ENCODE measurements at places on chromosomes 12 and 14. TPM values are rescaled to one million over a fixed set of nuclear protein-coding genes. Genes with fewer than 3 reads are reported as not detected.

GRCh38 chr14:101227611-101228594 is 324.4 kb upstream of the RTL1 start:
- no peaks in the 10 kb centered on the region for H3K27me3 ChIP-seq
- H3K27ac ChIP-seq: no peak overlapping the region
- no peaks in the 10 kb centered on the region for H3K36me3 ChIP-seq
- DNase-seq: no peak
- H3K4me1 ChIP-seq: no peaks in the 10 kb centered on the region
- no peak overlapping the region for H3K4me3 ChIP-seq

DNA sequence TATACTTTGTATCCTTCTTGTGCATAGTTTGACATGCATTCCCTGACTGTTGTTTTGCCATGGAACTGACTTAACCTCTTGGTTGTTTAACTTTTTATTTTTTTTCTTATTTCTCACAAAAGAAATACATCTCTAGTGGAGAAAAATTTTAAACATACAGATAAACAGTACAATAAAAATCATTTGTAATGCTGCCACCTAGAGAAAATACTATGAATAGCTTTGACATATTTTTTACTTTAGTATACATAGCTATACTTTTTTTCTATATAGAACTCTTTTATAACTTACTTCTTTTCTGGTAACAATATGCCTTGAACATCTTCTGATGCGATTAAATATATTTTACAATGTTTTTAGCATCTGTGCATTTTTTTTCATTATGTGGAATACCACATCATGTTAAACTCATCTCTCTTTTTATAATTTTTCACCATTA is 184.5 kb downstream of the AKAP6 start:
- DNase-seq: no peak
- H3K27ac ChIP-seq: no peak overlapping the region
- no peaks in the 10 kb centered on the region for H3K27me3 ChIP-seq
- peaks cover 12% of the 10 kb centered on the region for H3K4me1 ChIP-seq
- H3K4me3 ChIP-seq: no peak overlapping the region

GRCh38 chr12:94169495-94169894 is 21.1 kb downstream of the PLXNC1 start:
- H3K4me3 ChIP-seq: no peak overlapping the region
- H3K27ac ChIP-seq: no peak overlapping the region
- H3K36me3 ChIP-seq: no peaks in the 10 kb centered on the region
- no peaks in the 10 kb centered on the region for H3K27me3 ChIP-seq
- no peak for DNase-seq
- no peaks in the 10 kb centered on the region for H3K4me1 ChIP-seq

- no peaks in the 10 kb centered on the region for H3K36me3 ChIP-seq
- DNase-seq: peak; percentile 12
- no peak overlapping the region for H3K27ac ChIP-seq
- H3K4me3 ChIP-seq: peak overlapping the region; percentile 73
These were observed 671 bp downstream of the SPTB start for GRCh38 chr14:64878837-64879634.

GRCh38 chr14:19873178-19873577 is 1.8 kb upstream of the OR4K2 start:
- no peak for DNase-seq
- H3K27me3 ChIP-seq: no peaks in the 10 kb centered on the region
- no peaks in the 10 kb centered on the region for H3K36me3 ChIP-seq
- H3K4me1 ChIP-seq: no peaks in the 10 kb centered on the region

GRCh38 chr12:71216725-71217579 is 59.2 kb upstream of the TSPAN8 start:
- peaks cover 49% of the 10 kb centered on the region for H3K4me1 ChIP-seq
- DNase-seq: peak; percentile 68
- no peak overlapping the region for H3K4me3 ChIP-seq

- no peak overlapping the region for H3K27ac ChIP-seq
- H3K4me1 ChIP-seq: peaks cover 6% of the 10 kb centered on the region
- no peaks in the 10 kb centered on the region for H3K27me3 ChIP-seq
- DNase-seq: no peak
These were observed 122.3 kb upstream of the CNOT2 start for GRCh38 chr12:70120970-70121369.

GRCh38 chr12:42660968-42661937 is 71.7 kb upstream of the PRICKLE1 start:
- no peak overlapping the region for H3K27ac ChIP-seq
- no peaks in the 10 kb centered on the region for H3K27me3 ChIP-seq
- H3K36me3 ChIP-seq: no peaks in the 10 kb centered on the region
- no peaks in the 10 kb centered on the region for H3K4me1 ChIP-seq
- no peak for DNase-seq

GRCh38 chr12:13222076-13222475 is 25.6 kb downstream of the EMP1 start:
- H3K4me1 ChIP-seq: peaks cover 8% of the 10 kb centered on the region
- no peaks in the 10 kb centered on the region for H3K27me3 ChIP-seq
- peak; percentile 83 for DNase-seq
- H3K36me3 ChIP-seq: no peaks in the 10 kb centered on the region
- H3K27ac ChIP-seq: no peak overlapping the region
- H3K4me3 ChIP-seq: no peak overlapping the region

GRCh38 chr12:18576104-18576626 is 161.6 kb downstream of the PLCZ1 start:
- H3K4me1 ChIP-seq: no peaks in the 10 kb centered on the region
- no peak overlapping the region for H3K27ac ChIP-seq
- no peaks in the 10 kb centered on the region for H3K27me3 ChIP-seq
- H3K36me3 ChIP-seq: no peaks in the 10 kb centered on the region
- DNase-seq: no peak

- no peak overlapping the region for H3K4me3 ChIP-seq
- no peak for DNase-seq
- no peaks in the 10 kb centered on the region for H3K36me3 ChIP-seq
- H3K27ac ChIP-seq: no peak overlapping the region
- H3K4me1 ChIP-seq: no peaks in the 10 kb centered on the region
These were observed 16.6 kb upstream of the FBXO34 start for GRCh38 chr14:55254581-55254980.

GRCh38 chr14:51242545-51243490 is 2.8 kb downstream of the TMX1 start:
- H3K4me1 ChIP-seq: peaks cover 9% of the 10 kb centered on the region
- H3K4me3 ChIP-seq: no peak overlapping the region
- DNase-seq: no peak
- H3K36me3 ChIP-seq: peaks cover 9% of the 10 kb centered on the region
- H3K27me3 ChIP-seq: no peaks in the 10 kb centered on the region

- no peak for DNase-seq
- H3K4me3 ChIP-seq: no peak overlapping the region
- H3K27me3 ChIP-seq: no peaks in the 10 kb centered on the region
- H3K27ac ChIP-seq: peak overlapping the region; percentile 76
These were observed 7.3 kb upstream of the TNFAIP2 start for GRCh38 chr14:103115845-103116572.

DNA sequence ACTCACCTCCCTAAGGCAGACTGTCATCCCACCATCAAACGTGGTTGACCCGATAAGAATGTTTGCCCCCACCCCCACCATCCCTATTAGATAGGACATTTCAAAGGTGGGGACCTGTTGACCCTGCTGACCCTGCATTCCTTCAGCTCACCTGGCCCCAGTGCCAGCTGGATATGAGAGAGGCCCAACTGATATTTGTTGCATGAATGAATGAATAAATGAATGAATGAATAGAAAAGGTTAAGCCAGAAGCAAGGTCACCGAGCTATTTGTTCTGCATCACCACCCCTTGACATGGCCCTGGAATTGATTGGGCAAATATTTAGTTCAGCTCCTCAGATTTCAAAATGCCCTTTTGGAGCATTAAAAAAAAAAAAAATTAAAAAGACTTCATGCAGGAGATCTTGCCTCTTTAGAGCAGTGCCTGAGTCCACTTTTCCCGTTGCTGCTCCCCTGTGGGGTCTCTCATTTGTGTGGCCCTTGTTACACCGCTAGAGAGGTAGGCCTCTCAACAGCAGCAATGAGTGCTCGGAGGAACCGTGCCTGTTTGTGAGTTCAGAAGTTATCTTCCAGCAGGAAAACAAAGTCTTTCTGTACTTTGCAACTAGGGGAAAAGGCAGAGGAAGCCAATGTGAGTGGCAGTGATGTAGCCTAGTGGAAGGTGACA is 8.5 kb upstream of the SERPINA5 start:
- H3K4me1 ChIP-seq: peaks cover 2% of the 10 kb centered on the region
- no peak overlapping the region for H3K4me3 ChIP-seq
- no peak for DNase-seq
- H3K27ac ChIP-seq: no peak overlapping the region
- no peaks in the 10 kb centered on the region for H3K27me3 ChIP-seq

GRCh38 chr12:94255006-94255405 is 106.6 kb downstream of the PLXNC1 start:
- no peaks in the 10 kb centered on the region for H3K36me3 ChIP-seq
- no peaks in the 10 kb centered on the region for H3K4me1 ChIP-seq
- DNase-seq: no peak
- no peak overlapping the region for H3K27ac ChIP-seq
- no peaks in the 10 kb centered on the region for H3K27me3 ChIP-seq

DNA sequence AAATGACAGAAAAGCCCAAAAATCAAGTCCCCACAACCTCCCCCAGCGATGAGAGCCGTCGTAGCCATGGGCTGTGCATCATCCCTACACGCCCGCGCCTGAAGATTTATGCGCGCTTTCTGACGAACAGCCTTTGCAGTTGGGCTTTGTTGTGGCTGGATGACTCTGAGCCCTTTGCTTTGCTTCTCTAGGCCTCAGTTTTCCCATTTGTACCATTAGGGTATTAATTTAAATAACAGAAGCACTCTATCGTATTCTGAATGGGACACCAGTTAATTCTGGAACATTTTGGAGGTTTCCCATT is 24.2 kb downstream of the SFSWAP start:
- H3K4me1 ChIP-seq: no peaks in the 10 kb centered on the region
- H3K4me3 ChIP-seq: no peak overlapping the region
- no peak for DNase-seq
- H3K36me3 ChIP-seq: no peaks in the 10 kb centered on the region
- H3K27ac ChIP-seq: no peak overlapping the region
- no peaks in the 10 kb centered on the region for H3K27me3 ChIP-seq

DNA sequence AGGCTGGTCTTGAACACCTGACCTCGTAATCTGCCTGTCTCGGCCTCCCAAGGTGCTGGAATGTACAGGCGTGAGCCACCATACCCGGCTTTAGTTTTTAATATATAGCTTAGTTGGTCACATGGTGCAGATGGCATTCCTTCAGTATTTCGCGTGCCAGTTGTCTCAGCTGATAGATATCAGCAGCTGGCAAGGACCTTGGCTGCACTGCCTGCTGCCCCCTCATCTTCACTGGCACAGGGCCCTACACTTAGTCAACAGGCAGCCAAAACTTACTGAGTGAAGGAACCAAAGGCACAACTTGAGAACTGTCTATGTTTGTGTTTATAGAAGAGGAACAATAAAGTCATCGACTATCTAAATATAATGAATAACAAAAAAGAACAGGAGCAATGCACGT is 31.0 kb downstream of the EID3 start:
- no peaks in the 10 kb centered on the region for H3K27me3 ChIP-seq
- H3K4me1 ChIP-seq: no peaks in the 10 kb centered on the region
- no peak for DNase-seq
- H3K27ac ChIP-seq: no peak overlapping the region

- H3K4me1 ChIP-seq: no peaks in the 10 kb centered on the region
- peak within 1 kb of the TSS; percentile 49 for H3K27ac ChIP-seq
- no peak within 1 kb of the TSS for H3K4me3 ChIP-seq
- H3K36me3 ChIP-seq: no peaks in the 10 kb centered on the region
- peaks cover 33% of the 10 kb centered on the region for H3K27me3 ChIP-seq
These were observed at the start of gene MEG3 for GRCh38 chr14:100825713-100826331. MEG3 (plus strand) TSS chr14:100826118.

DNA sequence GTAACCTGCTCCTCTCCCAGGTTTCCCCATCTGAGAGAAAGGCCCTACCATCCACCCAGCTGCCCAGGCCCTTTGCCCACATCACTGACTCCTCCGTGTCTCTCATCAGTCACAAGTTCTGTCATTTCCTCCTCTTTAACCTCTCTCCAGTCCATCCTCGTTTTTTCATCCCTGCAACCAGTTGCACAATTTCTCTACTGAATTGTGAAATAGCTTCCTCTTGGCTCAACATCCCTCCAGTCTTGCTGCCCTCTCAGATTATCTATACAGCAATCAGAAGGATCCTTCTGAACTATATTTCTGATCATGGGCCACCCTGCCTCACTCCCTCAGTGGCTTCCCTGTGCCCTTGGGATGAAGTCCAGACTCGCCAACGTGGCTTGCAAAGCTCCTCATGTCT is 6.8 kb downstream of the FAM161B start:
- no peaks in the 10 kb centered on the region for H3K27me3 ChIP-seq
- H3K36me3 ChIP-seq: no peaks in the 10 kb centered on the region
- H3K4me1 ChIP-seq: peaks cover 34% of the 10 kb centered on the region
- H3K27ac ChIP-seq: no peak overlapping the region
- no peak for DNase-seq
- H3K4me3 ChIP-seq: no peak overlapping the region

GRCh38 chr14:95444132-95445129 is 72.0 kb downstream of the SYNE3 start:
- no peaks in the 10 kb centered on the region for H3K27me3 ChIP-seq
- H3K4me1 ChIP-seq: peaks cover 12% of the 10 kb centered on the region

Gene IAPP
- total RNA-seq: not detected

Gene SENP1
- total RNA-seq: 2.2 TPM

Gene PTGER2
- total RNA-seq: 3.2 TPM

Gene LIN7A
- 10.0 TPM for total RNA-seq
